ENCODE measurements at places on chromosomes 12 and 14. TPM values are rescaled to one million over a fixed set of nuclear protein-coding genes. Genes with fewer than 3 reads are reported as not detected.

DNA sequence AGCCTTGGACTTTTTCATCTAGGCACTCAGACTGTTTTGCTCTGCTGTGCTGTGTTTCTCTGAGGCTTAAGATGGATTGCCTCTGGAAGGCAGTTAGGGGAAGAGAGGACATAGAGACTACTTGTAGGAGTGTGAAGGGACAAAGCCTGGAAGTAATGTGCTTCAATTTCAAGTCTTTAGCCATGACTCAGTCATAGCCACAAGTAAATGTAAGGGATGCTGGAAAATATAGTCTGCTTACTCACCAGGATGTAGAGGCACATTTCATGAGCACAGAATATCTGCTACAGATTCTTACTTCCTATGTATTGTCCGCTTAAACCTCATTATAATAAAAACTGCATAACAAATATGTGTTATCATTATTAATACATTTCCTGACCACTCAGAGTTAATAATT, 794.3 kb upstream of the NOVA1 start:
- no peaks in the 10 kb centered on the region for H3K36me3 ChIP-seq
- no peaks in the 10 kb centered on the region for H3K27me3 ChIP-seq
- H3K4me1 ChIP-seq: no peaks in the 10 kb centered on the region
- no peak overlapping the region for H3K4me3 ChIP-seq

DNA sequence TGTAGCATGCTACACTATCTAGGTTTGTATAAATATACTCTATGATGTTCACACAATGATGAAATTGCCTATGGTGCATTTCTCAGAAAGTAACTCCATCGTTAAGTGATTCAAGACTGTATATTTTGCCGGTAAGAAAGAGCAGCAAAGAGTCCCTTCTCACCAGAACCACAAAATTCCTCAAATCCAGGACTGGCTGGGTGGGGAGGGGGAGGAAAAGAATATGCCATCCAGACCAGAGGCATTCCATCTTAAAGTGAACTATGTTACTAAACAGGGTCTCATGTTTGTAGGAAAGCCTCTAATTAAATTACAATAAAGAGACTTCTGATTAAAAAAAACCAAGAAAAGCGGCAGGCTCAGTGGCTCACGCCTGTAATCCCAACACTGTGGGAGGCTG, 11.5 kb downstream of the UBE2N start:
- DNase-seq: no peak
- no peak overlapping the region for H3K4me3 ChIP-seq
- no peaks in the 10 kb centered on the region for H3K27me3 ChIP-seq

DNA sequence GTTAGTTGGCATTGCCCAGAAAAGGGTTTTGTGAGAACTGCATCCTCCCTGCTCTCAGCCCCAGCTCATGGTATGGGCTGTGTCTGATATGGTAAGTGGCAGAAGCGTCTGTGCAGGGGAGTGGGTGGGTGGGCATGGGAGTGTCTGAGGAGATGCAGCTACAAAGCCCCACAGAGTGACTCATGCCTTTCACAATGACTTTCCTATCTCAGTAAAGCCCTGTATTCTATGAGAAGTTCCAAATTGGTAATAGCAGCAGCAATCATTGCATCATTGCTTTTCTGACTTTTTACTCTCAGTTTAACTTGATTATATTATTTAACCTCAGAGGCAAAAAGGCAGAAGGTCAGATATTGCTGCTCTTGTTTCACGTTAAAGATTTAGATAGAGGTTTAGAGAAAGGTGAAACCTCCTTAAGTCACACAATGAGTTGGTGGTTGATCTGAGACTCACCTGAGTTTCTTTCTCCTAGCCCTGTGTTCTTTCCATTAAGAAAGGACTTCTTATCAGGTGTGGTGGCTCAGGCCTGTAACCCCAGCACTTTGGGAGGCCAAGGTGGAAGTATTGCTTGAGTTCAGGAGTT, 171.7 kb downstream of the SLC5A8 start:
- H3K36me3 ChIP-seq: no peaks in the 10 kb centered on the region
- no peaks in the 10 kb centered on the region for H3K27me3 ChIP-seq
- H3K4me1 ChIP-seq: peaks cover 11% of the 10 kb centered on the region
- no peak overlapping the region for H3K4me3 ChIP-seq

DNA sequence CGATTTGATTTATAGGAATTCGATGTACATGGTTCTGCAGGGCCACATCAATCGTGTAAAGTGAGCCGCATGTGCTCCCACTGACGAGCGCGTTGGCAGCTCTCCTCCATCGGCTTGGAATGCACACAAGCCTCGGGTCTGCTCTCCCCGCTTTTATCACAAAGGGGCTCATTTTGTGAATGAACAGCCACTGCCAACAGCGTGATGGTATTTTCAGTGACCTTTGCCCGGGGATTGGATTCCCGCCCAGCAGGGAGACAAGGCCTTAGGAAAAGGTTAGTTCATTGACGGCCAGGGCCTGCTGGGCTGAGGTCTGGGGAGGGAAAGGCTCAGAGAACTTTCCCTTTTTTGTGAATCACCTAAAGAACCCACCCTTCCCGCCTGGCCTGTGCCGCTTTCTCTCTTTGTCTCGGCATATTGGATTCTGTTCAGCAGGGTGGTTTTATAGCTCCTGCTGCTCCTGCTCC, 232.1 kb downstream of the MSRB3 start:
- peaks cover 10% of the 10 kb centered on the region for H3K4me1 ChIP-seq
- no peak overlapping the region for H3K4me3 ChIP-seq
- no peak overlapping the region for H3K27ac ChIP-seq

DNA sequence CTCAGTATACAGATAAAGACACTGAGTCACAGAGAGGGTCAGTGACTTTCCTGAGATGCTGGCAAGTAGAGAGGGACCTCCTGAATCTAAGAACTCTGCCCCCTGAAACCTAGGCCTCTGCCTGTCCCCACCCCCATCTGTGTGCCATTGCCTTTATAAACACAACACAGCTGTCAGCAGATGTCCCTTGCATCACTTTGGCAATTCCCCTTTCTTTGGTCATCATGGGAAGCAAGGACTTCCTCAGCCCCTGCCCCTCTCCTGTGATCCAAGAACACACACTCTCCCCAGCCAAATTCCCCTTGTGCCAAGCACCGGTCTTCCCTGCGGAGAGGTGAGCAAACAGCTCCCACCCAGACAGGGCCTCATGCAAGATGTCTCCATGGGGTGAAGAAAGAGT, 8.3 kb downstream of the TSPAN11 start:
- H3K27ac ChIP-seq: no peak overlapping the region
- H3K4me1 ChIP-seq: no peaks in the 10 kb centered on the region
- H3K36me3 ChIP-seq: no peaks in the 10 kb centered on the region
- no peak overlapping the region for H3K4me3 ChIP-seq
- DNase-seq: no peak
- no peaks in the 10 kb centered on the region for H3K27me3 ChIP-seq

GRCh38 chr14:60893911-60894310, 87.0 kb downstream of the TRMT5 start:
- H3K4me1 ChIP-seq: no peaks in the 10 kb centered on the region
- no peaks in the 10 kb centered on the region for H3K27me3 ChIP-seq
- DNase-seq: no peak
- no peak overlapping the region for H3K4me3 ChIP-seq

The GNG2 gene
- total RNA-seq: 14.7 TPM

- H3K4me3 ChIP-seq: no peak overlapping the region
- no peaks in the 10 kb centered on the region for H3K36me3 ChIP-seq
- no peaks in the 10 kb centered on the region for H3K4me1 ChIP-seq
- H3K27me3 ChIP-seq: no peaks in the 10 kb centered on the region
These were observed 104.8 kb upstream of the CNTN1 start for GRCh38 chr12:40587421-40587820.

DNA sequence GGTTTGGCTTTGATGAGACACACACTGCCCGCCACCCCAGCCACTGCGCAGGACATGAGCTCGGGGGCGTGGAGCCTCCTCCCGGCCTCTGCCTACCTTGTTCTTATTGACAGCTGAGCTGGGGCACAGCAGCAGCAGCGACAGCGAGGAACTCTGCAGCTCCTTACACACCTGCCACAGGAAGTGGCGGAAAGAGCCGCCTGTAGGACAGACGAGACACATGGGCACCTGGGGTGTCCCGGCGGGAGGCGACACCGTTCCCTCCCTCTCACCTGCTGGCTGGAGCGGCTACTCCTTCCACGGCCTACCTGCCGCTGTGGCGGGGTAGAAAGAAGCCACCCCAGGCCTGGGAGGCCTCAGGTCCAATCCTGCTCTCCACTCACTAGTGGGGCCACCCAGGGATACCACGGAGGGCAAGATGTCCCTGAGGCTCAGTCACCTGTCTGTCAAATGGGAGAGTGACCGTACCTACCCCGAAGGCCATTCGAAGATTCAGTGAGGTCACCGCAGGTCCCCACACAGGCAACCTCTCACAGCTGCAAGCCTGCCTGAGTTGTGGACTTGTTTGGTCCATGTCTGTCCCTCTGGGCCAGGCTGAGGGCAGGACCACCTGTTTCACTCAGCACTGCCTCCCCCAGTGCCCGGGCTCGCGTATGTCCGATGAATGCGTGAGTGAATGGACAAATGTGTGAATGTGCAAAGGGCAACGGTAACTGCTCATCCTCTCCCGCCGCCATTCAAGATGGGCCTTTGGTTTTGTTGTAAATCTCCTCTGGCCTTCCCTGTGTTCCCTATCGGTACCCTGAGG, 42.6 kb downstream of the TRAFD1 start:
- H3K27me3 ChIP-seq: no peaks in the 10 kb centered on the region
- H3K36me3 ChIP-seq: no peaks in the 10 kb centered on the region
- no peaks in the 10 kb centered on the region for H3K4me1 ChIP-seq
- H3K27ac ChIP-seq: no peak overlapping the region
- no peak overlapping the region for H3K4me3 ChIP-seq
- no peak for DNase-seq

GRCh38 chr14:59120921-59121320, 67.5 kb upstream of the DAAM1 start:
- H3K36me3 ChIP-seq: no peaks in the 10 kb centered on the region
- DNase-seq: no peak
- H3K27me3 ChIP-seq: no peaks in the 10 kb centered on the region
- no peak overlapping the region for H3K27ac ChIP-seq

- H3K4me1 ChIP-seq: peaks cover 17% of the 10 kb centered on the region
- no peak overlapping the region for H3K4me3 ChIP-seq
- DNase-seq: peak; percentile 96
- no peaks in the 10 kb centered on the region for H3K36me3 ChIP-seq
- peak overlapping the region; percentile 91 for H3K27ac ChIP-seq
These were observed 64.9 kb upstream of the STRN3 start for GRCh38 chr14:31090883-31091764.

- no peaks in the 10 kb centered on the region for H3K27me3 ChIP-seq
- H3K4me1 ChIP-seq: peaks cover 23% of the 10 kb centered on the region
- no peak overlapping the region for H3K4me3 ChIP-seq
- no peaks in the 10 kb centered on the region for H3K36me3 ChIP-seq
- no peak overlapping the region for H3K27ac ChIP-seq
- peak; percentile 8 for DNase-seq
These were observed 117.5 kb upstream of the DYRK2 start for GRCh38 chr12:67531051-67531450.

GRCh38 chr12:26058308-26058707, 66.5 kb downstream of the BHLHE41 start:
- DNase-seq: no peak
- H3K4me1 ChIP-seq: peaks cover 22% of the 10 kb centered on the region
- no peak overlapping the region for H3K27ac ChIP-seq
- H3K36me3 ChIP-seq: peaks cover 25% of the 10 kb centered on the region
- no peaks in the 10 kb centered on the region for H3K27me3 ChIP-seq
- no peak overlapping the region for H3K4me3 ChIP-seq

All from GM23248 (cell line).